ENCODE measurements at places on chromosomes 12 and 14.

- no peak for DNase-seq
Measured at GRCh38 chr12:104187446-104188155, 28.0 kb upstream of the TXNRD1 start.

DNA sequence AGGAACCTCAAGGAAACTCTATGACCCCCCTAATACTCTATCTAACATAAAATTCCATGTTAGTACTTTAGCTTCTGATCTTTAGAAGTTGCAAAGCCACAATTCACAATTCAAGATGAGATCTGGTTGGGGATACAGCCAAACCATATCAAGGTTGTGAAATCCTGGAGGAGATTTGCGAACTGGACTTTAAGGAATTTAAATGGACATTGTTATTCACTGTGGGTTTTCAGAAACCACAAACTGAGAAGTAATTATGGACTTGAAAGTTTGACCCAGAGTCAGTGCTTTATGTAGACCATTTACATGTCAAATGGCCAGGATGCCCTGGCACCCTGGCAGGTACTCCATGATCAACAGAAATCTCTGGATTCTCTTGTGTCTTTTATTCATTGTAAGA is 14.2 kb upstream of the CDKL1 start:
- DNase-seq, result no peak

- DNase-seq, result no peak
Measured at GRCh38 chr12:91072931-91073330, 15.1 kb upstream of the KERA start.

DNA sequence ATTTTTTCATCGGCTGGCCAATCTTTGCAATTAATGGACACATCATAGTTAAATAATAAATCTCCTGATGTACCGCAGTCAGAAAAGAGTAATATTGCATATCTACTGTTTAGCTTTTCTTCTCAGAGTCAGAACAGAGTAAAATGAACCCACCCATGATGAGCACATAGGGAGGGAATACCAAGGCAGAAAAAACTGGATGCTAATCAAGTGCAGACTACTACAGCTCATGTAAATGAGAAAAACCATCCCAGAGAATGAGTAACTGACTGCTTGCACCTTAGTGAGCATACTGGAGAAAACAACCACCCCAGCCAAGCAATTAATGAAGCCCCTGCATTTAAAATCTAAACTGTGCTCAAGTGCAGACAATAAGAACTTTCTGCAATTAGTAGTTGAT is 483.7 kb downstream of the MDGA2 start:
- DNase-seq, result no peak

- DNase-seq, result no peak
Measured at GRCh38 chr14:73645248-73645610, 443 bp downstream of the DNAL1 start.

Measured in stimulated activated CD4-positive, alpha-beta T cell treated with anti-CD3 and anti-CD28 coated beads, Interleukin-15, amount 100 ng/mL, for 1 hour (primary cell).